ENCODE measurements at places on chromosomes 2 and 18. TPM values are rescaled to one million over a fixed set of nuclear protein-coding genes. Genes with fewer than 3 reads are reported as not detected.

GRCh38 chr2:72985891-72986683 lies 68.8 kb downstream of the EMX1 start:
- DNase-seq = no peak

- no peak for DNase-seq
Observed at GRCh38 chr18:35097195-35097594, 56.0 kb downstream of the MAPRE2 start.

- no peak for DNase-seq
Observed at GRCh38 chr2:65049010-65049639, 7.1 kb upstream of the CEP68 start.

DNA sequence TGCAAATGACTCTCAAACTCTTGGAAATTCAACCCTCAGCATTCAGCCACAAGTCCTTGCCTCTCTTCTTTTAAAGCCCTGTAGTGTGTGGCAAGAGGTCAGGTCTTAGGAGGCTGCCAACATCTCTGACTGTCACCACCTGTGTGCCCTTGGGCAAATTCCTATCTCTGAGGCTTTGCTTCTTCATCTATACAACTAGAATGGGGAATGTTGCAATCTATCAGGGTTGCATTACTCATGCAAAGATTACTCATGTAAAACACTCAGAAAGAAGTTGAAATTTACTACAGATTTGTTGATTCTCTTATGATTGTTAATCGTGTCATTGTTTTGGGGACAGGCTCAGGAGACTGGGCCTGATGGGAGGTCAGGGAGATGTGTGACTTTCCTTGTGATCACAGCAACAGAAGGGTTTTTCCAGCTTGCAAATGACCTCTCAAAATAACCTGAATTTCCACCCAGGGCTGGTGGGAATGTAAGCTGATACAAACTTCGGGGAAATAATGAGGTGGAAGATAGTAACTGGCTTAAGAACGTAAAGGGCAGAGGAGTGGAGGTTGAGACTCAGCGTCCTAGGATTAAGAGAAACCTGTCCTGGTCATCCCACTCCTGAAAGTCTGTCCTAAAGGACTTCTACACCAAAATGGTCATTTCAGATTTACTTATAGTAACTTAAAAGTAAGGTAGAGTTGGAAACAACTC lies 32.1 kb upstream of the SIGLEC15 start:
- peak; percentile 87 for DNase-seq

GRCh38 chr2:95149397-95149984 lies 10.2 kb downstream of the ZNF514 start:
- no peak for DNase-seq

DNA sequence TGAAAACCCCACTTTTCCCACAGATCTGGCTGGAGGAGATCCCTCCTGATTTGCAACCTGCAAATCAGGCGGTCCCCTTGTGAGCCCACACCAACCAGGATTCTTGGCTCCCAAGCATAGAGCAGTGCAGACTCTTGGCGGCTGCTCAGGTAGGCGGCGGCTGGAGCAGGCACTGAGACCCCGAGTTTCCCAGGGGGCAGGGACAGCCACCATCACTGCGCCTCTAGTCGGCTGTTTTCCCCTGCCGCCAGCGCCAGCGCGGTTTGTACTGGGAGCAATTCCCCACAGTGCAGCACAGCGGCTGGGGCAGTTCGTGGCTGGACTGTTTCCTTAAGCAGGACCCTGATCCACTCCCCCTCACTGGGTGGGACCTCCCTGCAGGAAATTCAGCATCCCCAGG lies 323.3 kb downstream of the TRIB2 start:
- DNase-seq = no peak

- peak; percentile 76 for DNase-seq
Observed at GRCh38 chr2:32772638-32773447, 145.0 kb downstream of the TTC27 start.

DNA sequence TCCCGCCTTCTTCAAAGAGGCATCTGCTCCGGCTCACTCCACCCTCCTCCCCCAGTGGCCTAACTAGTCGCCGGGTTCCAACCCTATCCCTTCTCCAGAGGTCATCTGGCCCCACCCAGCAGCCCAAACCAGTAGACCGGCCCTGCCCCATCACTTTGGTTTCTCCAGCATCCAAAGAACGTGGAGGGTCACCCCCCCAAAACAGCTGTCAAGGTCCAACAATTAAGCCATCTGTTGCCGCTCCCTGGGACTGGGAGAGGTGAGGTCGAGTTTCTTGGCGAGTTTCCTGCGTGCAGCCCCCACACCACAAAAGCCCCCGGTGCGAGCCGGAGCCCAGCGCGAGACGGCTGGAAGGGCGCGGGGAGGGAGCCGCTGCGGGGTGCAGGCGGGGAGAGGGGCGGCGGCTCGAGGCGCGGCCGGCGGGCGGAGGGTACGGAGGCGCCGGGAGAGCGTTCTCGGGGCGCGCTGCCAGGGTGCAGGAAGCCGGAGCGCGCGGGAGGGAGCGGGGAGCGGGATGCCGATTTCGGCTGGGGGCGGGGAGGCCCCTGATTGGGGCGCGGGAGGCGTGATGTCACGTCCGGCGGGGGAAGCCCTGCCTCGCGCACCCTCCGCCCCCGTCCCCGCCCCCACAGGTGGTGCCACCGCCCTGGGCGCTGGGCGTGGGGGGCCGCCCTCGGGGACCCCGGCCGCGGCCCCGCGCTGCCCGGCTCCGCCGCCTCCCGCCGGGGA lies 571 bp upstream of the GPC1 start:
- DNase-seq = peak; percentile 92

DNA sequence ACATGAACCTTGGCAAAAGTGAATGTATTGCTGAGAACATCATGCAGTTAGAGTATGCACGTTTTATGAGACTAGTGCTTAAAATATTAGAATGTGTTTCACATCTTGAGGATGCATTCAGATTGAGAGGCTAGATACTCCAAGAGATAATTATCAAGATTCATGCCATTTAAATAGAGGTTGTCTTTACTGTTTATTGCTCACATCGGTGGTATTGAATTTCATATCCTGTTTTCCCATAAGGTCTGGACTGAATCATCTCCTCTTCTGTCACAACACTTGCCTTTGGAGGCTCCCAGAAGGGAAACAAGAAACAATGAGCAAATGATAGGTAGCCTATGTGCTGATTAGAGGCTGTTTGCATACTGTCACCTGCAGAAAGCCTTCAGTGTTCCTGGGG lies 83.8 kb downstream of the CLHC1 start:
- peak; percentile 90 for DNase-seq

DOK6 gene
- total RNA-seq = 2.6 TPM
